ENCODE measurements at places on chromosomes 1 and 21.
A peak's percentile ranks its signal among the peaks of the same experiment; 100 is the strongest.

DNA sequence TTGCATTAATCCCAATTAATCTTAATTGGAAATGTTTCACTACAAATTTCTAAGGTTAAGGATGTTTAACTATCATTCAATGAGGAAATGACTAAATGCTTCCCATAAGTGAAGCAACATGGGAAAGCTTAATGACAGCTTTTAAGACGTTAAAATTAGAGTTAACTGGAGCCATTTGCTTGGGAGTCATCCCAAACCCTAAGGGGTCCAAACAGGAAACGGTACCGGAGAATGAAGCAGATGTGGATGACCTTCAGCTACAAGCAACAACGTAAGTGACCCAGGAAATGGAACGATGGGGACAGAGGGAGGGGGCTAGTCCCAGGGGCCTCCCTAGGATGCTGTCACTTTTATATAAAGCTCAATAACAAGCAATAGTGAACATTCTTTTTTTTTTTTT, 62.2 kb downstream of the CAPZB start:
- DNase-seq, result no peak

GRCh38 chr21:33317786-33318486, 6.8 kb upstream of the IFNAR1 start:
- no peak for DNase-seq

GRCh38 chr1:22790232-22791008, 79.8 kb downstream of the EPHB2 start:
- no peak for DNase-seq

- DNase-seq, result no peak
Observed at GRCh38 chr1:53634571-53634979, 104.4 kb downstream of the GLIS1 start.

GRCh38 chr1:40986328-40986783, 6.9 kb downstream of the CTPS1 start:
- DNase-seq, result no peak

DNA sequence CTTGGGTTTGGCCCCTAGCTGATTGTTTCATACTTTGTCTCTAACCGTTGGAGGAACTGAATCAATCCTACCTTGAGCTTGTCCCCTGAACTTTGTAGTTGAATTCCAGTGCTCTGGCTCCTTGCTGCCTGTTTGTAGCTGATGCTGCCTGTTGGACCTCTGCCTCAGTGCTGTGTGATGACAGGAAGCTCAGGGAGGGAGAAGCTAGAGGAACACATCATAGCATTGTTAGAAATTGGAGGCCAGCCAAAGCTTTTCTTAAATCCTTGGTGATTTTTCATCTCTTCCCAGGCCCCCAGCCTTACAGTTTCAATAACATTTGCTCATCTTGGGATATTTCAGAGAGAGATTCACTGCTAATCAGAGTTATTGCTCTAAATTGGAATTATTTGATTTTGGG, 34.0 kb downstream of the MACF1 start:
- peak; percentile 54 for DNase-seq

GRCh38 chr1:7529917-7530316, 241.2 kb upstream of the VAMP3 start:
- no peak for DNase-seq

GRCh38 chr1:111399792-111400610, 27.5 kb downstream of the OVGP1 start:
- DNase-seq, result no peak

GRCh38 chr1:31335007-31335406, 37.9 kb downstream of the FABP3 start:
- peak; percentile 2 for DNase-seq
